Neural crest cell (in vitro differentiated cells): ENCODE measurements at places on chromosomes 7 and 10.

DNA sequence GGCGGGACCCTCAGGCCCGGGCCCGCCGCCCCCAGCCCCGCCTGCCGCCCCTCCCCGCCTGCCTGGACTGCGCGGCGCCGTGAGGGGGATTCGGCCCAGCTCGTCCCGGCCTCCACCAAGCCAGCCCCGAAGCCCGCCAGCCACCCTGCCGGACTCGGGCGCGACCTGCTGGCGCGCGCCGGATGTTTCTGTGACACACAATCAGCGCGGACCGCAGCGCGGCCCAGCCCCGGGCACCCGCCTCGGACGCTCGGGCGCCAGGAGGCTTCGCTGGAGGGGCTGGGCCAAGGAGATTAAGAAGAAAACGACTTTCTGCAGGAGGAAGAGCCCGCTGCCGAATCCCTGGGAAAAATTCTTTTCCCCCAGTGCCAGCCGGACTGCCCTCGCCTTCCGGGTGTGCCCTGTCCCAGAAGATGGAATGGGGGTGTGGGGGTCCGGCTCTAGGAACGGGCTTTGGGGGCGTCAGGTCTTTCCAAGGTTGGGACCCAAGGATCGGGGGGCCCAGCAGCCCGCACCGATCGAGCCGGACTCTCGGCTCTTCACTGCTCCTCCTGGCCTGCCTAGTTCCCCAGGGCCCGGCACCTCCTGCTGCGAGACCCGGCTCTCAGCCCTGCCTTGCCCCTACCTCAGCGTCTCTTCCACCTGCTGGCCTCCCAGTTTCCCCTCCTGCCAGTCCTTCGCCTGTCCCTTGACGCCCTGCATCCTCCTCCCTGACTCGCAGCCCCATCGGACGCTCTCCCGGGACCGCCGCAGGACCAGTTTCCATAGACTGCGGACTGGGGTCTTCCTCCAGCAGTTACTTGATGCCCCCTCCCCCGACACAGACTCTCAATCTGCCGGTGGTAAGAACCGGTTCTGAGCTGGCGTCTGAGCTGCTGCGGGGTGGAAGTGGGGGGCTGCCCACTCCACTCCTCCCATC, 82.7 kb downstream of the PAX2 start:
- H3K4me3 ChIP-seq = peak overlapping the region; percentile 26
- H3K27ac ChIP-seq = no peak overlapping the region
- H3K36me3 ChIP-seq = no peaks in the 10 kb centered on the region
- H3K4me1 ChIP-seq = peaks cover 19% of the 10 kb centered on the region
- DNase-seq = peak; percentile 50

- no peaks in the 10 kb centered on the region for H3K27me3 ChIP-seq
- no peak overlapping the region for H3K4me3 ChIP-seq
- H3K36me3 ChIP-seq = peaks cover 2% of the 10 kb centered on the region
- H3K27ac ChIP-seq = no peak overlapping the region
- no peak for DNase-seq
- no peaks in the 10 kb centered on the region for H3K4me1 ChIP-seq
Observed at GRCh38 chr7:19558527-19558926, 150.3 kb downstream of the POLR1F start.

DNA sequence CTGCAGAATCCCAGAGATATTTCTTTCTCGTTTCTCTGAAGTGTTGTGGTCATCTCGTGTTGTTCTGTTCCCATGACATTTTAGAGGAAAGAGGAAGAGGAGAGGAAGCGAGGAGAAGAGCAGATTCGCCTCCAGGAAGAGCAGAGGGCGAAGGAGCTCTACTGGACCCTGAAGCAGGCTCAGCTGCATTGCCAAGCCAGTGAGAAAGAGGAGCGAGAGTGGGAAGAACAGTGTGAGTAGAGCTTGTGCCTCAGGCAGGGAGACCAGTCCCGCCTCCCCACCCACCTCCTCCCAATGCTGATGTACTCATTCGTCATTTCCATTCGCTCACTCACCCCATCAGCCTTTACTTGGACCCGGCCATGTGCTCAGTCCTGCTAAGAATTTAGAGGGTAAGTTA, 50.8 kb downstream of the SH2D4B start:
- no peak overlapping the region for H3K4me3 ChIP-seq
- H3K36me3 ChIP-seq = peaks cover 12% of the 10 kb centered on the region
- H3K27ac ChIP-seq = no peak overlapping the region
- no peak for DNase-seq
- no peaks in the 10 kb centered on the region for H3K4me1 ChIP-seq

- no peaks in the 10 kb centered on the region for H3K4me1 ChIP-seq
- peaks cover 15% of the 10 kb centered on the region for H3K27me3 ChIP-seq
- H3K36me3 ChIP-seq = no peaks in the 10 kb centered on the region
- DNase-seq = no peak
- no peak overlapping the region for H3K27ac ChIP-seq
Observed at GRCh38 chr7:104382616-104383015, 54.2 kb downstream of the LHFPL3 start.

GRCh38 chr10:29130190-29130673, 158.6 kb upstream of the LYZL1 start:
- peaks cover 30% of the 10 kb centered on the region for H3K4me1 ChIP-seq
- no peaks in the 10 kb centered on the region for H3K36me3 ChIP-seq
- no peak overlapping the region for H3K27ac ChIP-seq
- H3K27me3 ChIP-seq = no peaks in the 10 kb centered on the region

GRCh38 chr10:31929261-31930022, 811 bp upstream of the ARHGAP12 start:
- peaks cover 32% of the 10 kb centered on the region for H3K4me1 ChIP-seq
- H3K4me3 ChIP-seq = peak overlapping the region; percentile 92
- DNase-seq = no peak
- H3K27ac ChIP-seq = peak overlapping the region; percentile 96
- no peaks in the 10 kb centered on the region for H3K27me3 ChIP-seq

- no peak for DNase-seq
- H3K4me3 ChIP-seq = no peak overlapping the region
- no peaks in the 10 kb centered on the region for H3K36me3 ChIP-seq
- no peak overlapping the region for H3K27ac ChIP-seq
- no peaks in the 10 kb centered on the region for H3K4me1 ChIP-seq
Observed at GRCh38 chr10:60162631-60163030, 227.0 kb downstream of the ANK3 start.

DNA sequence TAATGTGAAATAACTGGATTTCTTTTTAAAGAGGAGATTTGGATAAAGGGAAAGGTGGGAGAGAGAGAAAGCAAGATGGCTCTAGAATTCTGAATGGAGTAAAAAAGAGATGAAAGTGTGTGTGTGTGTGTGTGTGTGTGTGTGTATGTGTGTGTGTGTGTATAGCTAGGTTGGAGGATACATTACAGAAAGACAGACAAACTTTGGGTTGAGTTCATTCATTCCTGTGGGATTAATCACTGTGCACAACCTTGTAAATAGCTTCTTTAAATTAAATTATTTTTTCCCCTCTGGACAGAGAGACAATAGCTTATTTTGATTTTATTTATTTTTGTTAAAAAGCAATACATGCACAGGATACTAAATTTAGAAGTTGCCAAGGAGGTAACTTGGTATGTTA, 7.5 kb downstream of the ASB4 start:
- H3K4me1 ChIP-seq = peaks cover 15% of the 10 kb centered on the region
- no peak for DNase-seq
- no peak overlapping the region for H3K4me3 ChIP-seq
- no peak overlapping the region for H3K27ac ChIP-seq
- H3K27me3 ChIP-seq = no peaks in the 10 kb centered on the region
- H3K36me3 ChIP-seq = no peaks in the 10 kb centered on the region

GRCh38 chr10:70925377-70926225, 37.2 kb upstream of the PCBD1 start:
- H3K4me1 ChIP-seq = no peaks in the 10 kb centered on the region
- H3K27me3 ChIP-seq = peaks cover 9% of the 10 kb centered on the region
- no peaks in the 10 kb centered on the region for H3K36me3 ChIP-seq

GRCh38 chr10:77636282-77636966, 1.2 kb downstream of the KCNMA1 start:
- H3K27me3 ChIP-seq = peaks cover 89% of the 10 kb centered on the region
- DNase-seq = no peak
- peaks cover 8% of the 10 kb centered on the region for H3K4me1 ChIP-seq
- no peak overlapping the region for H3K27ac ChIP-seq

DNA sequence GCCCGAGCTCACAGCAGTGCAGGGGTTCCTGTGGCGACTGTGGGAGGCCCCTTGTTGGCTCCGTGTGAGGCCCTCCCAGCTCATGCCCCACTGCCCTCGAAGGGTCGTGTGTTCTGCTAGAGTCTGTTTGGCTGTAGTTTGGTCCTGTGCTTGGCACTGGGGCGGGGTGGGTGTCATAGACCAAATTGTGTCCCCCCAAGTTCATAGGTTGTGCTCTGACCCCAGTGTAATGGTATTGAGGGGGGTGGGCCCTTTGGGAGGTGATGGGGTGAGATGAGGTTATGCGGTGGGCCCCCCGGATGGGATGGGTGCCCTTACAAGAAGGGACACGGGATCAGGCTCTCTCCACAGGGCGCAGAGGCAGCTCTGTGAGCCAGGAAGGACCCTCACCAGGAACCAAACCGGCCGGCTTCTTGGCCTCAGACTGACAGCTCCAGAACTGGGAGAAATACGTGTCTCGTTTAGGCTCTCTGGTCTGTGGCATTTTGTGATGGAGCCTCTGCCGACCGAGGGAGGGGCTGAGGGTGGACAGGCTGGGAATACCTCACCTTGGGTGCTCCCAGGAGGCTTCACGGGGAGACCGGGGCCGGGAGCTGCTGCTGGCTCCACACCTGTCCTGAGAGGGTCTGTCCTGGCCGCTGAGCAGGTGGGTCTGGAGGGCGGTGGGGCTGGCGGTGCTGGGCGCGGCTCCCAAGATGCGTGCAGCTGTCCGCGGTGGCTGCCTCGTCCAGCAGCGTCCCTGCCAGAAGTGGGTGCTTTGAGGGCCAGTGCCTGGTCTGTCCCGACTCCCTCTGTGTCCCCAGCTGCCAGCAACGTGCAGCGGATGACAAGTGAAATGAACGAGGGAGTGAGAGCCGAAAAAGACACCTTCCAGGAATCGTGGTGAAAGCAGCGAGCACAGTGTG, 89.4 kb downstream of the INPP5A start:
- no peak overlapping the region for H3K4me3 ChIP-seq
- peaks cover 46% of the 10 kb centered on the region for H3K4me1 ChIP-seq
- H3K27ac ChIP-seq = no peak overlapping the region
- H3K27me3 ChIP-seq = no peaks in the 10 kb centered on the region
- no peak for DNase-seq

GRCh38 chr7:95238252-95238943, 85.9 kb downstream of the PON1 start:
- no peak overlapping the region for H3K27ac ChIP-seq
- no peak overlapping the region for H3K4me3 ChIP-seq
- DNase-seq = no peak
- no peaks in the 10 kb centered on the region for H3K27me3 ChIP-seq

DNA sequence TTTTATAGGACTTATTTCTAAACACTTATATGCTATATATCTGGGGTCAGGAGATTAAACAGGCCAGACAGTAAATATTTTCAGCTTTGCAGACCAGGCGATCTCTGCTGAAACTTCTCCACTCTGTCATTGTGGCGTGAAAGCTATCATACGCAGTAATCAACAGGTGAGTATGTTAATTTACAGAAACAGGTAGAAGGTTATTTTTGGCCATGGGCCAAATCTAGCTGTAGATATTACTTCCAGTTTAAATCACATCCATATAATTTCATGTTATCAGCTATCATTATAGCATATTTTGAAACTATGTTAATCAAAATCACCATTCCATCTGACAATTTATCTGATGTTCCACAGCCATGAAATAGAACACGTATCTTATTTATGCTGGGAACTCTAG, 67.8 kb downstream of the GPR37 start:
- no peak overlapping the region for H3K4me3 ChIP-seq
- no peak for DNase-seq
- H3K27ac ChIP-seq = no peak overlapping the region
- H3K27me3 ChIP-seq = no peaks in the 10 kb centered on the region
- no peaks in the 10 kb centered on the region for H3K36me3 ChIP-seq

DNA sequence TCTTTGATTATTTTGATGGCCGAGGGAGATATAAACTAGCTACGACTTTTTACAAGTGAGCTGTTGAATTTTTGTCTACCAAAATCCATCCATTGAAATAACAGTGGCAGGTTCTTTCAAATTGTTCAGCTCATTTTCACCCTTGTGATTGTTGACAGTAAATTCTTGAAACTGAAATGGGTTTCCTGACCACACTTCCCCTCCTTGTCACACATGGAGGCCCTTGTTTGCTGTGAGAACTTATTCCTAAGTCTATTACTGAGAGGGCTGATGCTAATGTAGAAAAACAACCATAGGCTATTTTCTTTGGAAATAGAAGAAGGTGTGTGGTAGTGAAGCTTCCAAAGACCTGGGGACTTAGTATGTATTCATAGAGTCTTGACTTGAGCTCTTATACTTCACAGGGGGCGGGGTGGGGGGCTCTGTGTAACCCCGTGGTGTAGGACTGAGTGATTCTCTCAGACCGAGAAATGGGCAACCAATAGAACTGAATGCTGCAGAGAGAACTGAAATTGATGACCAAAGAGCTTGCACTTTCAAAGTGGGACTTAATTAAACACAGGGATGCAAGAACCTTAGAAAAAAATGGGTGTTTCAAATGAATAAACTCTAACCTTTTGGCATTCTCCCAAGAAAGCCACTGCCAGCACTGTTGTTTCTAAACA, 718.9 kb downstream of the CCSER2 start:
- no peak overlapping the region for H3K4me3 ChIP-seq
- DNase-seq = no peak
- H3K27me3 ChIP-seq = no peaks in the 10 kb centered on the region

DNA sequence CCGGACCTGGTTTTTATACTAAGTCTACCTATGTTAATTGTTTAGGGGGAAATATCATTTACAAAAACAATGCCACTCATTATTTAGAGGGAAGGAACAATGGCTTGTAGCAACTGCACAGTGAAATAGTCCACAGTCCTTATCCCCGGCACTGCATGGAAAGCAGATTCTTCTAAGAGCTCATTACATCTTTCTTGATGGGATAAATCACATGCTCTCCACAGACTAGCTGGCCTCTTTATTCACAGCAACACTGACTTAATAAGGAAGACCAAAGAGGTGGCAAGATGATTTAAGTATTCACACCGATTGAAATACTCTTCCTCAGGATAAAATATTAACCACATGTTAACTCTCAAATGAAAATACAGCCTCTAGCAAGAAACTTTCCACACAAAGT, 349.4 kb downstream of the PARD3 start:
- no peaks in the 10 kb centered on the region for H3K4me1 ChIP-seq
- DNase-seq = no peak
- no peaks in the 10 kb centered on the region for H3K27me3 ChIP-seq
- H3K27ac ChIP-seq = no peak overlapping the region

GRCh38 chr7:94856643-94857042, 50.8 kb upstream of the PPP1R9A start:
- no peaks in the 10 kb centered on the region for H3K4me1 ChIP-seq
- H3K27ac ChIP-seq = no peak overlapping the region
- DNase-seq = no peak
- H3K36me3 ChIP-seq = no peaks in the 10 kb centered on the region
- H3K4me3 ChIP-seq = no peak overlapping the region

DNA sequence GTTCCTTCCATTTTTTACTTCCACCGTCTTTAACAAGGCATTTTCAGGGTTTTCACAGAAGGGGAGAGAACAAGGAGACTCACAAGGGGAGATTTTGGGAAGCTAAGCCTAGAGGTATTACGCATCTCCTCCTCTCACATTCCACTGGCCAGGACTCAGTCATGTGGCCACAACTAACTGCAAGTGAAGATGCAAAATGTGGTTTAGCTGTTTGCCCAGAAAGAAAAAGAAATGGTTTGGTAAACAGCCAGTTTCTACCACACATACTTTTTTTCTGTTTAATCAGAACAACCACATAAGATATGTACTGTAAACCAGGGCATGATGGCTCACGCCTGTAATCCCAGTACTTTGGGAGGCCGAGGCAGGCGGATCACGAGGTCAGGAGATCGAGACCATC, 21.4 kb upstream of the HELLS start:
- no peak overlapping the region for H3K27ac ChIP-seq
- H3K4me1 ChIP-seq = no peaks in the 10 kb centered on the region
- H3K36me3 ChIP-seq = peaks cover 9% of the 10 kb centered on the region
- DNase-seq = no peak
